Endothelial cell of coronary artery (primary cell): ENCODE measurements at places on chromosomes 16 and 17. TPM values are rescaled to one million over a fixed set of nuclear protein-coding genes. Genes with fewer than 3 reads are reported as not detected.

GCGR gene
- not detected in 2 replicates for total RNA-seq

RASL10B gene
- total RNA-seq = 0.19 and 0.27 TPM in 2 replicates

MEFV gene
- under 0.01 TPM in 1 of 2 replicates, not detected in the other for total RNA-seq

GPR142 gene
- not detected in 2 replicates for total RNA-seq

MT1F gene
- 0.99 and 1.0 TPM in 2 replicates for total RNA-seq

DYNC1LI2 gene
- total RNA-seq = 130 and 181 TPM in 2 replicates

NPIPB2 gene
- 1.3 and 4.0 TPM in 2 replicates for total RNA-seq

MILR1 gene
- total RNA-seq = 2.7 and 6.9 TPM in 2 replicates

TMEM238L gene
- not detected in 2 replicates for total RNA-seq

PDF gene
- 11.5 and 11.9 TPM in 2 replicates for total RNA-seq

SLC16A6 gene
- total RNA-seq = 0.09 and 0.63 TPM in 2 replicates

KIFC3 gene
- 45.3 and 56.0 TPM in 2 replicates for total RNA-seq

FSCN2 gene
- total RNA-seq = 0.27 and 0.75 TPM in 2 replicates

NOD2 gene
- total RNA-seq = 0.09 and 0.56 TPM in 2 replicates

SOCS1 gene
- 0.54 and 1.3 TPM in 2 replicates for total RNA-seq

DNAH2 gene
- total RNA-seq = 0.36 TPM in 1 of 2 replicates, not detected in the other

MT1X gene
- total RNA-seq = 13.8 and 27.1 TPM in 2 replicates

SLC16A11 gene
- total RNA-seq = 0.09 and 0.38 TPM in 2 replicates

KRT33B gene
- not detected in 2 replicates for total RNA-seq

TBC1D3G gene
- not detected in 2 replicates for total RNA-seq

TMC5 gene
- not detected in 2 replicates for total RNA-seq

RPL13 gene
- total RNA-seq = 3,513 and 3,981 TPM in 2 replicates

TMEM204 gene
- 19.4 and 26.6 TPM in 2 replicates for total RNA-seq

GFER gene
- 12.8 and 14.6 TPM in 2 replicates for total RNA-seq

ZC3H7A gene
- total RNA-seq = 29.4 and 53.4 TPM in 2 replicates

FBXO39 gene
- 0.56 and 1.3 TPM in 2 replicates for total RNA-seq

SLC52A1 gene
- total RNA-seq = under 0.01 and 0.09 TPM in 2 replicates

PRSS33 gene
- not detected in 2 replicates for total RNA-seq

ARHGDIA gene
- 103 and 167 TPM in 2 replicates for total RNA-seq
